Stimulated activated CD8-positive, alpha-beta memory T cell treated with anti-CD3 and anti-CD28 coated beads, Interleukin-7, amount 100 ng/mL, for 1 hour (primary cell): ENCODE measurements at places on chromosomes 13 and 19.

GRCh38 chr13:39283072-39283471 lies 244.8 kb downstream of the NHLRC3 start:
- DNase-seq: no peak

- DNase-seq: no peak
These were observed 101.2 kb upstream of the TEX29 start for GRCh38 chr13:111219280-111219679.

- no peak for DNase-seq
These were observed 32.7 kb downstream of the VSTM1 start for GRCh38 chr19:54030895-54031586.

GRCh38 chr19:45764945-45765701 lies 3.9 kb downstream of the SIX5 start:
- DNase-seq: no peak

DNA sequence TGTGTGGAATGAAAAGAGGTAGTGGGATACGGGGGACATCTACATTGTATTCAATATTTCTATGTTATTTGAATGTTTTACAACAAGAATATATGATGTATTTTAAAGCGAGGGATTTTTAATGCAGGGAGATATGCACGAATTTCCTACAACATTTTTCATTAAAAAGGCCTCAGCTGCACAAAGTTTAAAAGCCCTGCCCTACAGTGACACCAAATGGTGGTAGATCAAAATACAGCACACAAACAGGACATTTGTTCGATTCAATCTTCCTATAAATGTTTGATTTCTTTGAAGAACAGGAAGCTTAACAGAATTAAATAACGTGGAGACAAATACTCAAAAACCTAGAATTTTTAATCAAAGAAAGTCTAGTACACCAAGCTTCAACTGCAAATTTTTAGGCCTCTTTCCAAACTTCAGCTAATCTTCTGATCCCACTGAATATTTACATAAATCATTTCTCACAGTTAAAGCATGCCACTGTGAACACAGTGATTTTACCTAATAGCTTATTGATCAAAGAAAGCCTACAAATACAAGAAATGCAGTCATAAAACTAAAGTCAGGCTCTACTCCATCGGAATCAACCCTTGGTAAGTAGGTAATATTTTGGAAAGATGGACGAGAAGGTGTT lies 257.2 kb downstream of the DIAPH3 start:
- no peak for DNase-seq

DNA sequence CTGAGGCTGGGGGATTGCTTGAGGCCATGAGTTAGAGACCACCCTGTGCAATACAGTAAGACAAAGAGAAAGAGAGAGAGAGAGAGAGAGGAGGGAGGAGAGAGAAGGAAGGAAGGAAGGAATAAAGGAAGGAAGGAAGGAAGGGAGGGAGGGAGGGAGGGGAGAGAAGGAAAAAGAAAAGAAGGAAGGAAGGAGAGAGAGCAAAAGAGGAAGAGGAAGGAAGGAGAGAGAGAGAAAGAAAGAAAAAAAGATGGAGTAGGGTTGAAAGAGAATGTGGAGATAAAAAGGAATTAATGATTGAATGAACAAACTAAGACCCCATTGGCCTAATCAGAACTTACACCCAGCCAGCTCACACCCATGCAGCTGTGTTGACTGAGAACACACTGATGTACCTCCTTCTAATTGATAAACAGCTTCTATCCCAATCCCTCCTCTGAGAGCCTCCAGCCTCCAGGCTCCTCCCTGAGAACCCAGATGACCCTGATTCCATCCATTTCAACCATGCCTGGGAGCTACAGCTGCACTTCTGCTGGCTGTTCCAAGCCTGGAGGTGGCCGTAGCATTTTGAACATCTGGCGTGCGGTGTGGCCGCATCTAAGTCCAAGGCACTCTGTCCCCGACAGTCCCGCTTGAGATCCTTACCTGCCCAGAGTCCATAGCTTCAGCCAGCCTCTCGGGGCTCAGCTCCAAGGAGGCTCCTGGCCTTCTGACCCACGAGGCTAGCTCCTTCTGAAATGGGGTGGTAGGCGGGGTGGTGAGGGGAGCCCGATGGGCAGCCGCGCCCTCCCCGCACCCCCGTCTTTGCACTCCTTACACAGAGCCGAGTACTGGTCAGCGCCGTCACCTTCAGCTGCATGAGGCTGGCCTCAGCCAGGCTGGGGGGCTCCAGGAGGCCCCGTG lies 1.1 kb downstream of the PRODH2 start:
- DNase-seq: no peak

DNA sequence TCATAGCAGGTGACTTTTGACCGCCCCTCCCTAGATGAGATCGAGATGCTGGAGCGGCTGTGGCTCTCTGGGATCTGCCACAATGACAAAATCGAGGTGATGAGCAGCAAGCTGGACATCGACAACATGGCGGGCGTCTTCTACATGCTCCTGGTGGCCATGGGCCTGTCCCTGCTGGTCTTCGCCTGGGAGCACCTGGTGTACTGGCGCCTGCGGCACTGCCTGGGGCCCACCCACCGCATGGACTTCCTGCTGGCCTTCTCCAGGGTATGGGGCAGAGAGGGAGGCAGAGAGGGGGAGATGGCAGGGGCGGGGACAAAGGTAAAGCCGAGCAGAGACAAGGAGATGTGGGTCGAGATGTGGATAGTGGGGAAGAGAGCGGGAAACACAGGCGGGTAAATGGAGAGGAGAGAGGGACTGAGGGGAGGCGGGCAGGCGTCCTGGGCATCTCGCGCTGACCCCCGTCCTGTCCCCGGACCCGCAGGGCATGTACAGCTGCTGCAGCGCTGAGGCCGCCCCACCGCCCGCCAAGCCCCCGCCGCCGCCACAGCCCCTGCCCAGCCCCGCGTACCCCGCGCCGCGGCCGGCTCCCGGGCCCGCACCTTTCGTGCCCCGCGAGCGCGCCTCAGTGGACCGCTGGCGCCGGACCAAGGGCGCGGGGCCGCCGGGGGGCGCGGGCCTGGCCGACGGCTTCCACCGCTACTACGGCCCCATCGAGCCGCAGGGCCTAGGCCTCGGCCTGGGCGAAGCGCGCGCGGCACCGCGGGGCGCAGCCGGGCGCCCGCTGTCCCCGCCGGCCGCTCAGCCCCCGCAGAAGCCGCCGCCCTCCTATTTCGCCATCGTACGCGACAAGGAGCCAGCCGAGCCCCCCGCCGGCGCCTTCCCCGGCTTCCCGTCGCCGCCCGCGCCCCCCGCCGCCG lies 3.4 kb upstream of the GRWD1 start:
- no peak for DNase-seq

DNA sequence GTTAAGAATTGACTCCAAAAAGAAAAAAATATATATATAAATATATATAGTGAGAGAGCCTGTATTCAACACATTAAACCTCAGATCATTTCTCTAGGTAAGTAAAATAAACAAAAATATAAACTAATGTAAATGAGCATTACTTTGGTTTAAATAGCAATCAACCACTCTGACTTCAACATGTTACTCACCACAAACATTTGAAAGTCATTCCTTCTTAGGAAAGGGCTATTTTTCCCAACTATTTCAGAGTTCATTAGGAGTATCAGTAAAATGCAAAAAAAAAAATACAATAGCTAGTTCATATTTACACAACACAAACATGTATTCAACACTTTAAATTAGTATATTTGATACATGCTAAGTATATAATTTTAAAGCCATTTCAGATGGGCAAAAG lies 40.5 kb downstream of the KLF12 start:
- no peak for DNase-seq

DNA sequence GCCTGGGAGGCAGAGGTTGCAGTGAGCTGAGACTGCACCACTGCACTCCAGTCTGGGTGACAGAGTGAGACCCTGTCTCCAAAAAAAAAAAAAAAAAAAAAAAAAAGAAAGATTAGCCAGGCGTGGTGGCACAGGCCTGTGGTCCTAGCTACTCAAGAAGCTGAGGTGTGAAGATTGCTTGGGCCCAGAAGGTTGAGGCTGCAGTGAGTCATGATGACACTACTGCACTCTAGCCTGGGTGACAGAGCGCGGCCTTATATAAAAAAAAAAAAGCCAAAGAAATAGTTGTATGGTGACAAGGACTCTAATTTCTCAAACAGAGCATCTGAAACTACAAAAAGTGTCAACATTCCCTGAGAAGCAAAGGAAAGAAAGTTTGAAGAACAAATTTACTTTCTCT lies 3.4 kb downstream of the PBX4 start:
- no peak for DNase-seq

DNA sequence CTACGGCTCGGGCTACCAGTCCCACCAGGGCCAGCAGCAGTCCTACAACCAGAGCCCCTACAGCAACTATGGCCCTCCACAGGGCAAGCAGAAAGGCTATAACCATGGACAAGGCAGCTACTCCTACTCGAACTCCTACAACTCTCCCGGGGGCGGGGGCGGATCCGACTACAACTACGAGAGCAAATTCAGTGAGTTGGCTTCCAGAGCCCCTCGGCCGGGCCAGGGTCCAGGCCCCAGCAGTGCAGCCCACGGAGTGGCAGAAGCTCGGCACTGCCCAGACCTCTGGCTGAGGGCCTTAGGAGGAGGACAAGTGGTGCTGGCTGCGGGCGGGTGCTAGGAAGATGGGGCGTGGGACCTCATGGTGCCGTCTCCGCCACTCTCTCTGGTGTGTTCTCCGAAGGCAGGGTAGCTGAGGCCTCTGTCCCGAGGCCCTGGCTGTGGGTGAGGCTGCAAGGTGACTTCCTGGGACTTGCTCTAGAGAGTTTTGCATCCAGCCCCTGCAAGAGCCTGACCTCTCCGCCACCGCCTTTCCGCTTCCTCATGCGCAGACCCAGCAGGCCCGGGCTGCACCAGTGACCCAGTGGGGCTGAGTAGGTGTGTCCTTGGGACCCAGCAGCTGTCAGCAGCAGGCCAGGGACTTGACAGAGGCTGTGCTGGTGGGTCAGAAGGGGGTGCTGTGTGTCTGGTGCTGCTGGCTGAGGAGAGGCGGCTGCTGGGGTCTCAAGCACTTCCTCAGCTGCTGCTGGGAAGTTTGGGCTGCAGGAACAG lies 13.5 kb upstream of the QTRT1 start:
- DNase-seq: no peak

GRCh38 chr19:16938211-16938610 lies 49.4 kb downstream of the F2RL3 start:
- no peak for DNase-seq

DNA sequence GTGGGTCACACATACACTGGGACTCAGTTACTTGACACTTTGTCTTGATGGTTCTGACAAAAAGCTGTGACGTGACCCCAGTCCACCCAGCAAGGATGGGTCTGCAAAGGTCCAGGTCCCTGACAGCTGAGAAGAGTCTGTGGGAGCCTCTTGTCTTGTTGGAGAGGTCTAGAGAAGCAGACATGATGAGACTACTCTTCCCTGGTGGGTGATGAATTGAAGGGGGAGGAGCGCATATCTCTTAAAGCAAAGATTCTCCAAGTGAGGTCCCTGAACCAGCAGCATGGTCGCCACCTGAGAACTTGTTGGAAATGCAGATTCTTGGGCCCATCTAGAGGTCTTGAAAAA lies 78.5 kb upstream of the MEDAG start:
- DNase-seq: no peak

- no peak for DNase-seq
These were observed 20.1 kb upstream of the MRI1 start for GRCh38 chr19:13744174-13744573.

GRCh38 chr19:43532571-43532961 lies 422 bp upstream of the ZNF575 start:
- DNase-seq: no peak

GRCh38 chr19:50184196-50184595 lies 19.2 kb upstream of the MYH14 start:
- DNase-seq: no peak

DNA sequence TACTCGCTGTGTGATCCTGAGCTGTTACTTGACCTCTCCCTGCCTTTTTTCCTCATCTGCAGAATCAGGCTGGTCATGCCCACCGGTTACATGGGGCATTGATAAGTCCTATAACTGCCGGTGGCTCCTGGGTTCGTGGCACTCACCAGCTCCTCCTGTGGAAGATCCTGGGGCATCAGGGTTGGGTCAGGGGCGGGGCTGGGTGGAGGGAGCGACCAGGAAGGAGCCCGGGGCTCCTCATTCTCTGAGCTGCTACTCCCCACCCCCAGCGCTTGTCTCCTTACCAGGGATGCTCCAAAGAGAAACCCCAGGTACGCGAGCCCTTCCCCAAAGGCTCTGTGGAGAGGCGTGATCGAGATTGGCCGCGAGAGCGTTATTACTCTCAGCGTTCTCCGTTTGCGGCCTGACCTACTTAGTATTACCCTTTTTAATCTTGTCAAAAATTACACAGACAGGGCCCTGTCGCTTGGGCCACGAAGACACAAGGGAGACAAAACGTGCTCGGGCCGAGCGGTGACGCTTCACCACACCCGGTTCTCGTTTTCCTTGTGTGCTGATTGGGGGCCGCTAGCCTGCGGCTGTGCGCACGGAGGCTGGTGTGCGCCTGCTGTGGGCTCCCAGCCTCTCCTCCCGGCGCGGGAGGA lies 10.7 kb downstream of the HDGFL2 start:
- DNase-seq: no peak

- DNase-seq: no peak
These were observed 76.6 kb downstream of the ZMYM2 start for GRCh38 chr13:20035130-20035529.

- no peak for DNase-seq
These were observed 14.1 kb upstream of the NDFIP2 start for GRCh38 chr13:79466872-79467271.

DNA sequence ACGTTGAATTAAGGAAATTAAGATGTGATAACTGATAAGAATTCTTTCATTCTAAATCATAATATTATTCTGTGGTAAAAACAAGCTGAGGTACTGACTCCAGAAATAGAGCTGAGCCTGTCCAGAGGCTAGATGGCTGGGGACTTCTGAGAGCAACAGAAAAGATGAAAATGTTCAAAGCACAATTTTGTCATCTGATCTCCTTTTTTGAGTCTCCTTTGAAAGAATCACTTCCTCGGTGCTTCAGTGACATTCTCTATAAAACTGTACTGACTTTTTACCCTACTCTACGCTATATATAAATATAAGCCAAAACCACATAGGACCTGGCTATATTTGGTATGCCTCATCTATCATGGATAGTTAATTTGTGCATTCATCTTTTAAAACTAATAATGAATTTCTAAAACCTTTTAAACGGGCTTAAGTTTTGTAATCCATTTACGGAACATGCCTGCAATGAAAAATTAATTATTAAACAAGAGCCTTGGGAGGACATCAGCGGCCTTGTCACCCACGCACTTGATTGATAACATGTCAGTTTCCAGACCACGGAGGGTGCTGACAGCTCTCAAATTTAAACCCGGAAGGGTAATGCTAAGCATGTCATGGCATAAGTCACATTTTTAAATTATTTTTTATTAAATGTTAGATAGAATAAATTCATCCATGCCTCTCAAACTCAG lies 235.5 kb downstream of the PCDH9 start:
- DNase-seq: no peak

GRCh38 chr13:45582408-45583076 lies 33.0 kb downstream of the ERICH6B start:
- no peak for DNase-seq
